Omental fat pad (tissue), 4 donors: ENCODE measurements at places on chromosomes 1 and 21.

GRCh38 chr1:117290890-117291289 lies 76.4 kb upstream of the MAN1A2 start:
- DNase-seq: no peak

DNA sequence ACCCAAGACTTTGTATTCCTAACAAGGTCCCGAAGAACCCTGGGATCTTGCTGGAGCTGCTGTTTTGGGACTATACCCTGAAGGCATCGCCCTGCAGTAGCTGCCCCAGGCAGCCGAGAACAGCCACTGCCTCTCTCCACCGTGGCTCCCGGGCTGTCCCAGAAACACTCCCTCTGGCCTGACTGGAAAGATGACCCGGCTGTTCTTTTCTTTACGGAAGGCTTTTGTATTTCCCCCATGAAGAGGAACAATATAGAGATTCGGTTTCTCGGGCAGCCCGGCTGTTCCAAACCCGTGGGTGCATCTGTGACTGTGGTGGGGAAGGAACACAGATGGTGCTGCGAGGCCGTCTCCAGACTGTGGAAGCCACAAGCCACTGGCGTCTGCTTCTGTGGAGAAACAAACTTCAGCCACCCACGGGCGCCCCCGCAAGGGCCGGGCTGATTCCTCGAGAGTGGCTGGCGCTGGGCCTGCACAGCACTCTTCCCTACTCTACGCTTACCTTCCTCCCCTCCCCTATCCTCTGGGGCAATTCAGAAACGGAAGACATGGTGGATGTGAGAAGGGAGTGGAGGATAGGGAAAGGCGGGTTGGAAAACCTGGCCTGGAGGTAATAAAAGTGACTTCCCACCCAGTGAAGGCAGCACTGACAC lies 33.7 kb upstream of the VASH2 start:
- DNase-seq: no peak

GRCh38 chr21:43361493-43362296 lies 65.2 kb downstream of the SIK1 start:
- no peak for DNase-seq

GRCh38 chr1:70587872-70588366 lies 176.9 kb downstream of the CTH start:
- DNase-seq: no peak

- DNase-seq: no peak
These were observed 29.4 kb downstream of the CDK18 start for GRCh38 chr1:205533748-205534443.

GRCh38 chr1:66980745-66981367 lies 56.1 kb downstream of the MIER1 start:
- no peak for DNase-seq

- no peak for DNase-seq
These were observed 457 bp downstream of the VAV3 start for GRCh38 chr1:107964336-107965109.

DNA sequence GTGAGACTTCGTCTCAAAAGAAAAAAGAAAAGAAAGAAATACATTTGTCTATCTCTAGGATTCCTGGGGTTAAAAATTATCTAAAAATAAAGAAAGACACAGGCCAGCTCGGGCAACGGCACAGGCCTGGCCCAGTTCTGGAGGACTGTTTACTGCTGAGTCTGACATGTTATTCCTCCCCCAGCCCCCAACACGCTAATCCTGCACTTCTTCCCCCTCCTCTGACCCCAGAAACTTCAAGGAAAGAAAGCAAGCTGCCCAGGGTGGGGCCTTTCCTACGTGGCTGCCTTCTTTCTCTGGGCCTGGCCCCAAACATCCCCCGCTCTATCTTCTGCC lies 40.0 kb downstream of the ACOT7 start:
- DNase-seq: no peak

GRCh38 chr1:25573961-25574360 lies 30.6 kb downstream of the LDLRAP1 start:
- DNase-seq: no peak
